CD4-positive, alpha-beta memory T cell (primary cell): ENCODE measurements at places on chromosomes 2 and 18. TPM values are rescaled to one million over a fixed set of nuclear protein-coding genes. Genes with fewer than 3 reads are reported as not detected.

GRCh38 chr2:233439191-233439590 is 84.9 kb downstream of the DGKD start:
- no peak for DNase-seq

DNA sequence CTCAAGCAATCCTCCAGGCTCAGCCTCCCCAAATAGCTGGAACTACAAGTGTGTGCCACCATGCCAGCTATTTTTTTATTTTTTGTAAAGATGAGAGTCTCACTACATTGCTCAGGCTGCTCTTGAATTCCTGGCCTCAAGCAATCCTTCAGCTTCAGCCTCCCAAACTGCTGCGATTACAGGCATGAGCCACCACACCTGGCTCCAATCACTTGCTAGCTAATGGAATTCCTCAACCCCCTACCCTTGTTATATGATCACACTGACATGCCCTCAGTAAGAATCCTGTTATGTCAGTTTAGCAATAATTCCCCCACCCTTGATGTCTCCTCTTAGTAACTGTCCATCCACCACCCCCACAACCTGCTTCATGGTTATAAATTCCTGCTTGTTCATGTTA is 12.3 kb downstream of the CHN1 start:
- DNase-seq, result no peak

GRCh38 chr2:56127463-56128152 is 56.2 kb upstream of the CCDC85A start:
- no peak for DNase-seq

DNA sequence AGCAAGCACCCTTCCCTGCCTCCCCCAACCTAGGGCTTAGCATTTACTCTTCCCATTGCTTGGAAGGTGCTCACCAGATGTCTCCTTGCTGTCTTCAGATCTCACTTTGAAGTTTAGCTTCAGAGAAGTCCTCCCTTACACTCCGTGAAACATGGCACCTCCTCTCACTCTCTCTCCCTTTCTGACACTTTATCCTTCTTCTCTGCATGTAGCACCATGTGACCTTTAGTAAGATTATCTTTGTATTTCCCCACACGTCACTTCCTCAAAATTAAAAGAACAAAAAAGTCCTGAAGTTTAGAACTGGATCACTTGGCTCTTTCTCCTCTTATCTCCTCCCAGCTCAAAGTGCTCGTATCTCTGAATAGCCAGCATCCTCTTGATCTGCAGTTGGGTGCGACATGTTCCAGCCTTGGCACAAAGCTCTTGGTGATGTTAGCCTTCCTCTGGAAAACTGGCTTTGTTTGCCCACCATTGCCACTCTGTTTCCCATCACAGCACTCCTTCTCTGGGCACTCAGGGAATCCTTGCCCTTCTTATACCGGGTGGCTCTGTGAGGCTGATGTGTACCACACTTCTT is 40.6 kb upstream of the EPAS1 start:
- no peak for DNase-seq

The C2orf66 gene
- not detected for total RNA-seq

- DNase-seq, result no peak
These were observed 59.6 kb upstream of the ZNF516 start for GRCh38 chr18:76554547-76555222.

The CSRNP3 gene
- total RNA-seq, result not detected

The RGPD3 gene
- total RNA-seq, result 0.47 TPM

GRCh38 chr2:99180755-99181623 is at the start of the genes MITD1 and MRPL30:
Gene MITD1 (minus strand): TSS chr2:99181058. CDS start chr2:99180981, 77 bp downstream.
Gene MRPL30 (plus strand): TSS chr2:99181184. CDS start chr2:99186204, 5,020 bp downstream.
- peak; percentile 92 for DNase-seq

GRCh38 chr2:127721978-127722355 is 20.7 kb downstream of the SFT2D3 start:
- no peak for DNase-seq

DNA sequence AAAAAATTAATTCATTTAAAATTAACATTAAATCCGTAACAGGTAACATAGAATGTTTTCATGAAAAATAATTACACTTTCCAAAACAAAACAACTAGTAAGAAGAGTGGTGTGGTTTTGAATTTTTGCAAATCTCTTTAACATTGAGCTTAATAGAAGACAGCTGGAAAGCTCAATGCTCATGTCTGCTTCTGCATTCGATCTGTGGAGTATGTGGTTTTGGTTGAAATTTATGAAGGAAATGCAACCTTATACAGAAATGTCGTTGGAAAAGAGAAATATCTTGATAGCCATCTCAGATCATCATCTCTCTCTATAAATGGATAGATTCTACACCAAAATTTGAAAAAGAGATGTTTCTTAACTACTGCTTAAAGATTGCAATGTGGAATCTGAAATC is 17.3 kb upstream of the FHL2 start:
- DNase-seq, result no peak

The NETO1 gene
- total RNA-seq, result not detected

GRCh38 chr2:116787848-116788247 is 1026.6 kb upstream of the DDX18 start:
- DNase-seq, result no peak

The AQP12B gene
- total RNA-seq, result not detected

DNA sequence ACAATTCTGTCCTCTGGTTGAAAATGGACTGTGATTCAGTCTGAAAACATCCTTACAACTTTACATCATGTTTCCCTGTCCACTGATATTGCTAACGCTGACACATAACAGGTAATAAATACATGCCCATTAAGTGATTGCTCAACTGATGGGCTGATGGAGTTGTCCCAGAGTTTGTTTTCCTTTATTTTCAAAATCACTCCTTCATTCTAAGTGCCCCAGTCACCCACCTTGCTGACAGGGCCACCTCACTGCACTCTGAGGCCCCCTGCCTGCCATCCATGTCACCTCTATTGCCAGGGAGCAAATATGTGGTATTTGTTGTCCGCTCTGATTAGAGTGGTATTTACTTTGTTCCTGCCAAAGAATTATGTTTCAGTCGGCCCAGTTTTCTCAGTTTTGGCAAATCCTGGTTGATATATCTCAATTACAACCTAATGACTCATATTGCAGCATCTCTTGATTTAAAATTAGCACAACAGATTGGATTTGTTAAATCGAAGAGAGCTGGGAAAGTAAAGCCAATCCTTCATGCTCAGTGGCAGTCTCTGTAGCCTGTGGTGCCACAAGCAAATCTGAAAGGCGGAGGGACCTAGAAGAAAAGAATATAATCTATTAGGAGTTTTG is 105.1 kb downstream of the RDH14 start:
- no peak for DNase-seq

The TBR1 gene
- total RNA-seq, result not detected

- DNase-seq, result no peak
These were observed at the start of gene PPM1B for GRCh38 chr2:44168681-44169154. Gene PPM1B (plus strand): TSS chr2:44168875. CDS start chr2:44201200, 32,325 bp downstream.

DNA sequence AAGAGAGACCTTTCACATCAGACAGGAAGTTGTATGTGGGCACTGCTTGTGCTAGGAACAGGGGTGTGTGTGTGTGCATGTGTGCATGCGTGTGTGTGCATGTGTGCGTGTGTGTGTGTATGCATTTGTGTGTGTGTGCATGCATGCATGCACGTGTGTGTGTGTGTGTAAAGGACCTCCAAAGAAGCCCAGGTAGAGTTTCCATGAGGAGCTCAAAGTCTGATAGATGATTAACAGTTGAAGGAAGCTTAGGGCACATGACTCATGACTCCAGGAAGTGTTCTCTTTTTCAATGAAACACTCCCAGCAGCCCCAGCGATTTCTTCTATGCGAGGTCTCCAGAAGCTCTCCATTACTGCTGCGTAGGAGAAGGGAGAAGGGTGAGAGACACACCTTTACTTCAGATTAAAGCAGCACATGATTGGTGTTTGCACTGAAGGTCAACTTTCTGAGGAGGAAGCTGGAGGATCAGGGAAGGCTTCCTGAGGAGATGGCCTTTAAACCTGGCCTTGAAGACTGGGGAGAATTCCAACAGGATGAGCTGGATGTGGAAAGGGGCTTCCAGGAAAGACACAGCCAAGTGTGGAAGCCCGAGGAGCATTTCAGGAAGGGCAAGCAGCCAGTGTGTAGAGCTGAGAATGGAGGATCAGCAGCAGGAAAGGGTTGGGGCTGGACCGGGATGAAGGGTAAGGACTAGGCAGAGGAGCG is 77.7 kb downstream of the SMAD4 start:
- DNase-seq, result no peak

GRCh38 chr2:196594158-196594557 is 45.4 kb upstream of the CCDC150 start:
- DNase-seq, result no peak

The SPR gene
- not detected for total RNA-seq

DNA sequence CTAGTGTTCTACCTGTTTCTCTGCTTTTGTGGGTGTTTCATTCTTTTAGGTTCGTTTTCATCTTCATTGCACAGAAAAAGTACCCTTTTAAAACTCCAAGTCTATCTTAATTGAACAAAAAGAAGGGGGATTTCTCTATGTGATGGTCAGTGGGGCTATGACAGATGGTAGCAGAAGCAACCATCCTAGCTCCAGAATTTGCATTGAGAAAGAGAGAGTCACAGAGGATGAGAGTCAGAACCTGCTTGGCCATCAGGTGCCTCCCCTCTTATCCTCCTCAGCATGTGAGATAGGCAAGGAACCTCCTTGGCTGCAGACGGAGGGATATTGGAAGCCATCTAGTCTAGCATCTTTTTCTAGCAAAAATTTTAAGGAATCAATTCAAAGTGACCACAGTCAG is 398.0 kb upstream of the DCC start:
- no peak for DNase-seq

GRCh38 chr2:165833156-165833555 is 39.1 kb upstream of the GALNT3 start:
- no peak for DNase-seq

The SLC5A6 gene
- total RNA-seq, result 25.1 TPM

- DNase-seq, result no peak
These were observed 96.7 kb upstream of the RPE start for GRCh38 chr2:209905691-209906090.

- DNase-seq, result no peak
These were observed 1.6 kb upstream of the ZNF385B start for GRCh38 chr2:179862898-179863458.

The LBH gene
- total RNA-seq, result 335 TPM

DNA sequence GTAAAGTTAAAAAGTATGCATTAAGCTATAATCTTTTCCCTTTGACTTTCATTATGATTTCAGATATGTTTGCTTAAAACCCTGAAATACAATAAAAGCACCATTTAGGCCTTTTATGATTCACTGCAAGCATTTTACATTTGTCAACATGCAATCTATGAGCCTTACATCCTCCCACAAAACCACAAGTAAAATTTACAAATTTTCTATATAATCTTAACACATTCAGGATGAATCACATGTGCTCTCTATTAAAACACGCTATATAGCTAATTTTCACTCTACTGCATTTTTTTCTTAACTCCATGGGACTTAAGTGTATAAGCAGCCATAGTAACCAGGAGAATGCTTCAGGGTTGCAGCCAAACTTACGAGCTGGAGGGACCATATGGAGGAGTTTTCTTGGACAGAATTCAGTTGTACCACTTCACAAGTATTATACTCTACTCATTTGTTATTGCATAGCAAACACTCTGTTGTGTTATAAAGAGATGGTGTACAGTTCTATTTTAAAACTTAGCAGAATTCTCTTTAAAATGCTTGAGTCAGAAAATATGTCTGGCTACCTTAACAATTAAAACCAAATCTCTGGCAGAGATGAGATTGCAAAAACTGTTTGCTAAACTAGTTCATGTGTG is 293.2 kb downstream of the ALK start:
- no peak for DNase-seq

The COLEC11 gene
- total RNA-seq, result not detected

The PPP4R3B gene
- total RNA-seq, result 111 TPM

The GALNT14 gene
- total RNA-seq, result not detected

The FOSL2 gene
- total RNA-seq, result 6.6 TPM

The SGPP2 gene
- total RNA-seq, result 9.9 TPM

- DNase-seq, result no peak
These were observed 4.4 kb downstream of the ANKRD44 start for GRCh38 chr2:197306024-197306695.

DNA sequence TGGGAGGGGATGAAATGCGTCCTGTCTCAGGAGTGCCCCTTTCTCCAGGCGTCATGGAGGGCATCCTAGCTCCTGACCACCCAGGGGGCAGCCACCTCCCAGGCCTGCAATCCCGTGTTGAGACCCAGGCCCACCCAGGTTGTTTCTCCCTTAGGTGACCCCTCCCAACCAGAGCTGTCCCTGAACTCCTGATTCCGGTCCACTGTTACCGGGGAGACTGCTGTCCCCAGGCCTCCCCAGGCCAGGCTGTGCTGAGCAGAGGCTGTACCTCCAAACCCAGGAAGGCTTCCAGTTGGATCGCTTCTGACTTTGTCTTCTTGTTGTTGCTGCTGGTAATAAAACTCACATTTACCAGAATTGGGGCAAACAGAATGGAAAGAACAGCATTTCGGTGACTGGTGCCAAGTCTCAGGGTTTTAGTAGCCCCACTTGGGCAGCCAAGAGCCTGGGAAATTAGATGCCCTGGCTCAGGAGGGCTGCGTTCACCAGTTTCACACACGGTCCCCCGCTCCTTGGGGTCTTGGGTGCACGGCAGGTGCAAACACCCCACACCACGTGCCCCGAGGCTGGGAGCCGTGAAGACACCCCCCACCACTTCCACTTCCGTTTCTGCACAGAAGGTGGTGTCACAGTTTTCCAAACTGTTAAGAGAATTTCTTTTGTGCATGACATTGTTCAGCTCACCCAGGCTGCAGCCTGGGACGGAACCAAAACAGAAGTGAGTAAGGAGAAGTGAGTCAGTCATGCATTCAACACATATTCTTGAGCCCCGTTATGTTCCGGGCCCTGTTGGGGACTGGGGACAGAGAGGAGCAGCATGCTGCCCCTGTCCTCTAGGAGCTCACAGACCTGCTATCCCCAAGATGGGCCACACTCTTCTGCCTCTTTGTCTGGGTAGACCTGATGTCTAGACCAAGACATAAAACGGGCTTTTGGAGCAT is 29.4 kb downstream of the ITM2C start:
- no peak for DNase-seq

- no peak for DNase-seq
These were observed 80.2 kb downstream of the NUP35 start for GRCh38 chr2:183204397-183204796.

- no peak for DNase-seq
These were observed 244.3 kb downstream of the FAM210A start for GRCh38 chr18:13481820-13482617.

The IER3IP1 gene
- total RNA-seq, result 7.8 TPM

GRCh38 chr2:174120346-174120745 is 128.0 kb downstream of the OLA1 start:
- DNase-seq, result no peak

DNA sequence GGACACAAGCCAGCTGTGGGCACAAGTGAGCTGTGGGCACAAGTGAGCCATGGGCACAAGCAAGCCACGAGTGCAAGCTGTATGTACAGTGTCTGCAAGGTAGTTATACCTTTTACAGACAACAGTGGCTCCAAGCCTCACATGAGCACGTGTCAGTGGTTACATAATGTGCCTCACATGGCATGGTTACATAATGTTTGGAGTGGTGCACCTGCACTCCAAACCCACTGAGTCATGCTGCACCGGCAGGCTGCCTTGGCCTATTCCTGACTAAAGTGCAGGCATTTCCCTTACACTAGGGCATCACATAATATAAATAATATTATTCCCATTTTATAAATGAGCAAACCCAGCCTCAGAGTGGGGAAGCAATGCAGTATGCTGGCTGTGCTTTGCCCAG is 62.6 kb downstream of the MARCO start:
- DNase-seq, result no peak
